ENCODE measurements at places on chromosomes 7 and 10.
A peak's percentile ranks its signal among the peaks of the same experiment; 100 is the strongest.

DNA sequence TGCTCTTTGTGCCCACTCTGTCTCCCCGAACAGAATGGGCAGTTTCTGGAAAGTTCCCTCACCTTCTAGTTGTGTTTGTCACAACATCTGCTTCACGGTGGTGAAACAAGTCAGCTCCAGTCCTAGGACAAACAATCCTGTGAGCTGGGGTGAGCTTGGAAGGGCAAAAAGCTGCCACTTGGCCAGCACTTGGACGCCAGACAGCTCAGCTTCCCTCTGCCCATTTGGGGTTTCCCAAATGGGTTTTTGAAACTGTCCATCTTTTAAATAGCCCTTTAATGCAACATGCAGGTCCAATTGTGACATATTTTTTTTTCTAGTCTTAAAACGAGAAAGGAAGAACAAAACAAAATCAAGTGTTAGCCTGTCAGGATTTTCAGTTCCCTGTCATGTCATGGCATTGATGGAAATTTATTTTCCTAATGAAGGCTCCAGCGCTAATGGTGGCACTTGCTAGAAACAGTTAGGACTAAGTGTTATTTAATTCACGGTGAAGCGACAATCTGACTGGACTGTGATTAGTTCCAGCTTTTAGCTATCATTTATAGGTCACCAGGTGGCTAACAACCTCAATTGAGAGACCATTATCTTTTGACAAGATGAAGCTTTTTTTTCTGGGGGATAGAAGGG, 181.7 kb downstream of the MYOF start:
- no peak for DNase-seq

GRCh38 chr10:31820096-31820495, 108.5 kb downstream of the ARHGAP12 start:
- no peak for DNase-seq

DNA sequence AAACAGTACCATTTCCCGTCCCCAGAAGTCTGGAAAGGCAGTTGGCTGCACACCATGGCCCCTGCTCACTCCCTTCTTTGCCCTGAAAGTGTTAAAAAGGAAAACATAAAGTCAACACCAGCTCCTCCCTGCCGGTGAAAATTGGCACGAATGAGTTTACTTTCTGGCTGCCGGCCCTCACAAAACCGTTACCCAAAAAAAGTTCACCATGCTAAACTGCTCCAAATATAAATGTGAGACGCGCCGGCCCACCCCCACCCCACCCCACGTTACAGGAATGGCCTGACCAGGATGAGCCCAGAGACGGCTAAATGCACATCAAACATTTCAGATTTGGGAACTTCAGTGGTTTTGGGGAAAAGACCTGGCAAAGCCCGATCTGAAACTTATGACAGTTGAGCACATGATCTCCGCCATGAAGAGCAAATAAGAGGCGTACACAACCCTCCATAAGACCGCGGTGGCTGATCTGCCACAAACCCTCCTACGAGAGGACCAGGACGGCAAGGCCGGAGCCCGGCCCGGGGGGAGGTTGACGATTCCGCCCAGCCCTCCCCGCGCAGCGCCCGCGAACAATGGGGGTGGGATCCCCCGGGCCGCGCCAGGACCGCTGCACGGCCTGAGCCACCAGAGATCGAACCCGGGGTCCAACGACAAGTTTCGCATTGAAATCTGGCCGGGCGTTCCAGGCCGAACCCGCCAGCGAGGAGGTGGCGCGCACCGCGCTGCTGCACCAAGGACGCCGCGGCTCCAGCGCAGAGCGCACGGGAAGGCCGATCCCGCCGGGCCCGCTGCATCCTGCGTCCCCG, 952 bp downstream of the DIP2C start:
- DNase-seq, result no peak

- no peak for DNase-seq
These were observed 4.0 kb downstream of the BRAF start for GRCh38 chr7:140920745-140921144.

- DNase-seq, result no peak
These were observed 22.6 kb downstream of the ZNRF2 start for GRCh38 chr7:30306976-30307375.

GRCh38 chr10:118957443-118957825, 72.1 kb upstream of the NANOS1 start:
- DNase-seq, result no peak

GRCh38 chr7:101547022-101547915, 81.8 kb downstream of the MYL10 start:
- DNase-seq, result no peak

- DNase-seq, result no peak
These were observed 19.4 kb upstream of the CLDN12 start for GRCh38 chr7:90383861-90384260.

DNA sequence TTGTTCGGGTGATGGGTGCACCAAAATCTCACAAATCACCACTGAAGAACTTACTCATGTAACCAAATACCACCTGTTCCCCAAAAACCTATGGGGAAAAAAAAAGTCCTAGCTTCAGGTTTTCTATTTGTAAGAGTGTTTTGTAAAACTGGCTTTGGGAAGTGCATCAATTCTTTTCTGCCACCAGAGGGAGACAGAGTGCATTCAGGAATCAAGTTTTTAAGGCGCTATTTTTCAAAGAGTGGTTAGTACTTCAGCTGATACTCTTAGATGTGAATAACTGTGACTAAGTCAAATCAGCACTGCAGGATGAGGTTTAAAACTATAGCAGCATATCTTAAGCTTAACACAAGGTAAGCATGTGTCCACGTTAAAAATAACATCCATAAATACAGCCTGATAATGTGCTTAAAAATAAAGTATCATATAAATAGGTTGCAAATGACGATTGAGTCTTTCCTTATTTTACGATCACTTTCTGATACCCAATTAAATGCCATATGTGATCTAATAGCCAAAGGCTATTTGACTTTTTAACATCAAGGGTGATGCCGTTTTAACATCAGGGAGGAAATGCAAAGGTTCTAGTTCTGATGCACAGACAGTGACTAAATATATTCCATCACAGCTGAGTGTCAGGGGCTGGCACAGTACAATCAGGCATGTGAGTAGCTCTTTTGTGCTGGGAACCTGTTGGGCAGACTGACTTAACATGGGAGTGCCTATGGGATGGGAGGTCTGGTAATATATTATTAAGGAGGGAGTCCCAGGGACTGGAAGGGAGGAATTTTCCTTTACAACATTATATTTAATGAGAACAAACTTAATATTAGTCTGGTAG, 10.6 kb upstream of the LYZL2 start:
- DNase-seq, result peak; percentile 61

- DNase-seq, result peak; percentile 53
These were observed 15.3 kb upstream of the SUN1 start for GRCh38 chr7:816751-817671.

DNA sequence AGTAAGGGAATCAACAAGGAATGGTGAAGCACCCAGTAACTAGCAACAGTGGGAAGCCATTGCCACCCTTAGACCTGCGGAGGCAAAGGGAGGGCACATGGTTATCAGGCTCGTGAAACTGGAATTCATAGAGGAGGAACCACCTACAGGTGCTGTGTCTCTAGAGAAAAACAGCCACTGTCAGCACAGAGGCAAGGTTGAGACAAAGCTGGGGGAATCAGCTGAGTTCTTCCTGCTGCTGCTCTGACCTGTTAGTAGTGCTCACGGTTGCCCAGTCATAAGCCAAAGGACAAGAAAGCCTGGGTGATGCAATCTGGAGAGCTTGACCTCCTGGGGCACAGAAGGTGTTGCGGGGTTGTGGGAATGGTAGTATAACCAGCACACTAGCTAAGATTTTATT, 110.1 kb downstream of the TPST1 start:
- no peak for DNase-seq

DNA sequence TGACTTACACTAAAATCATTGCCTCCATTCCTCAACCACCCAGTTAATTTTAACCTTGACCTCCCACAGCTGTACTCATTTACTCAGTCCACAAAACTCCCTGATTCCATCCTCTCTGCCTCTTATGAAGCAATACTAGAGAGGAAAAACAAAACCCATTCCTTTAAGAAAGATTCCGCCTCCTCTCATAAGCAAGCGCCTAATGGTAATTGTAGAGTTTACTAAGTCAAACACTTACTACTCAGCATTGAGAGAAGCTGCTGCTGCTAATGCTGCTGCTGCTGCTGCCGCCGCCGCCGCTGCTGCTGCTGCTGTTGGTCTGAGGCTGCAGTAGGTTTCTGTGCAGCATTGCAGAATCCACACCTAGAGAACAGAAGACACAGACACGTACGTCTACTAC, 2.1 kb upstream of the ADD3 start:
- DNase-seq, result no peak

Data from GM13976 (cell line).